ENCODE measurements at places on chromosomes 2 and 18.

GRCh38 chr2:231286964-231287363 is 88.5 kb downstream of the ARMC9 start:
- no peak for DNase-seq

DNA sequence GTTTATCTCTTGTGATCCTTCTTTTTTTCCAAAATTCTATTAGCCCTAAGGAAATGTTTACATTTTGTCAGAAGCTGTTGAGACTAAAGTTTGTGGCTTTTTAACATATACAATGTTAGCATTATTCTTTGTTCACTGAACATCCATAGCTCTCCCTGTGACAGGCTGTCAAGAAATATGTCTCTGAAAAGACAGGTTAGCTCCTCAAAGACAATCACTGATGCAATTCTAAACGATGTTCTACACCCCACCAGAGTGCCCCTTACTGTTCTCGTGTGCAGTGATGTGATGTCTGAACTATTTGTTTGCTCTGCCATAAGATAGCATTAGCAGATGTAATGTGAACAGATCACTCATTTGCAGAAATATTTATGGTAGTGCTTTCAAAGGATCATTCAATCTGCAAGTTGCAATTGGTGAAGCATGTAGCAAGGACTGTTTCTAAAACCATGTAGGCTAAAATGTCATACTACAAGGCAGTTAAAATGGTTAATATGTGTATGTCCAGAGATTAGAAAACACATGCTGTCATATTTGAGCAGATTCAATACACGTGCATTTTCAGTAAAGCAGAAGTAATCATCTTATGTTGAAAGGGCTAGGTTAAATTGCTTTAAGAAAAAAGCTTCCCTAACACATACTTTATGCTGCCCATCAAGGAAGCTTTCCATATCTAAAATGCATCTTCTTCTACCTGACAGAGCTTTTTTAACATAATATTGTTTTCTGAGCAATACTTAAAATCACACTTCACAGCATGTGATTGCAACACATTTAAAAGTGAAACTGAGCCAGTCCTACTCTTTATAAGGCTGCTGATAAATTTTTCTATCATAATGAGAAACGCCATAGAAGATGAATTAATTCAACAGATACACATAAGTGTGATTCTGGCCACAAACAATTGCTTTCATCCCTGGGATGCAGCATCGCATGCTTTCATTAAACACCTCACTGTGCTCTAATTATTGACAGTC is 285.7 kb upstream of the UBE2E3 start:
- no peak for DNase-seq

- DNase-seq = no peak
These were observed 191.0 kb upstream of the FN1 start for GRCh38 chr2:215626812-215627281.

- no peak for DNase-seq
These were observed 43.9 kb upstream of the RAPH1 start for GRCh38 chr2:203578759-203579643.

DNA sequence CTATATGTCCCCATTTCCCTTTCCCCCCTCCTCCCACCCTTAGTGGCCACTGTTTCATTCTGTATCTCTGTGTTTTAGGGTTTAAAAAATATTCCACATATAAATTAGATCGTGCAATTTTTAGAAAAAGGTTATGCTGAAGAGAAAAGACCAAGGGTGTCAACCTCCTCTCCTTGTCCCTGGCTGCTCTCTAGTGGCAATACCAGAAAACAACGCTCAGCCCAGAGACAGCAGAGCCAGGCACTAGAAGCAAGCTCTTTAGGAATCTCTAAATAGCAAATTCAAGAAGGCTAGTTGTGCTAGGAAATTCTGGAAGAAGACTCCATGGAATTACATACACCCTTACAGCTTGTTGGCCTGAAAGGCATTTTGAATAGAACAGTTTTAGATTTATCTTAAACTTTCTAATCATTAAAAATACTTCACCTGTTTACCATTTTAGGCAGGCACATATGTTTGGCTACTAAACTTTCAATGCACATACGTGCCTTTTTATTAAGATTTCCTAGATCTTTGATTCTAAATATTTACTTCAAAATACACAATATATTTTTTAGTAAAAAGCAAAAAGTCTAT is 35.1 kb upstream of the RASGRP3 start:
- DNase-seq = peak; percentile 76

- DNase-seq = no peak
These were observed 80.4 kb downstream of the CELF4 start for GRCh38 chr18:37484983-37485834.

- no peak for DNase-seq
These were observed 46.5 kb downstream of the UNC50 start for GRCh38 chr2:98654699-98655495.

- DNase-seq = no peak
These were observed 49.9 kb upstream of the RTN4 start for GRCh38 chr2:55099878-55100820.

DNA sequence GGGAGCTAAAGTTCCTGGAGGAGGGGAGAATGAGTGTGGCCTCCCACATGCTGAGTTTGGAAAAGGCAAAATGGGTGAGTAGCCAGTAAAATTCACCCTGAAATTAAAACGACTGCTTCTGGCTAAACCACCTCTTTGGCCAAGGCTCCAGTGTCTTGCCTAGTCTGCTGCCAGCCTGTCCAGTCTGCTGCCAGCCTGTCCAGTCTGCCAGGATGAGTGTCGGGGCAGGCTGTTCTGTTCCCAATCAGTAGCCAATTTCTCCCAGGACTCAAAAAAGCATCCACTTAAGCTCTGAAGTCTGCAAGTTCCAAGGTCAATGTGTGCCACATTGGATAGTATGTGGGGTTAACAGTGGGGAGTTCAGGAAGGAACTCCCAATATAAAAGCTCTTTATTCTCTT is 134.6 kb upstream of the KLHL29 start:
- DNase-seq = no peak

DNA sequence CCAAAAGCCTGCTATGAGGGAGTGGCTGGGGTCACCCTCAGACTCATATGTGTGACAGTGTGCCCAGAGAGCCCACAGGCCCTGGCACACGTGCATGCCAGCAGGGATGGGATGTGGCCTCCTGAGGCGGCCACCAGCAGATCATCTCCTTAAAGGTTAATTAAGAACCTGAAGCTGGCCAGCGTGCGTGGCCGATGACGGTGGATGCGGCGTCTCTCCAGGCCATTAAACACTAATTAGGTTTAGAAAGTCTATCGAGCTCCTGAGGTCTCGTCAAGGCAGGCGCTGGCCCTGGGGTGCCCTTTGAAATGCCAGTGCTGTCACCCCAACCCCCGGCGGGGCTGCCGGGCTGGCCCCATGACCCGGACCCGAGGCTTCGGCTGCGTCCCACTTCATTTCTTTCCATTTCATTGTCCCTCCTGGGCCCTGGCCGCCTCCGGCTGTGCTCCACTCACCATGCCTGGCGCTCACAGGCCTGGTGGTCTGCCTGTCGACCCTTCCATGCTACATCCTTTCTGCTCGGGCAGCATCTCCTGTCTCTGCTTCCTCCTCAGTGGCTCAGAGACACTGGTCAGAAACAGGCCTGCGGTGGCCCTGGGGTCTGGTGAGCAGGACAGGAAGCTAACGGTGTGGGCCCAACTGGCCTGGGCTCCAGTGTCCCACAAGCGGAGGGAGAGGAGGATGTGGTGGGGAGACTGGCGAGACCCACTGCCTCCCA is 228.9 kb downstream of the CELF4 start:
- DNase-seq = no peak
